ENCODE measurements at places on chromosomes 4 and X. TPM values are rescaled to one million over a fixed set of nuclear protein-coding genes. Genes with fewer than 3 reads are reported as not detected.

NEUROG2 gene
- total RNA-seq, result 7.3 TPM

ANK2 gene
- 1,513 TPM for total RNA-seq

SOX3 gene
- total RNA-seq, result 0.71 TPM

ZNF157 gene
- 2.9 TPM for total RNA-seq

TMPRSS11D gene
- not detected for total RNA-seq

LNX1 gene
- total RNA-seq, result 0.10 TPM

CMC4 gene
- total RNA-seq, result 1.8 TPM

SSX3 gene
- total RNA-seq, result not detected

PDGFC gene
- total RNA-seq, result 0.64 TPM

DNA sequence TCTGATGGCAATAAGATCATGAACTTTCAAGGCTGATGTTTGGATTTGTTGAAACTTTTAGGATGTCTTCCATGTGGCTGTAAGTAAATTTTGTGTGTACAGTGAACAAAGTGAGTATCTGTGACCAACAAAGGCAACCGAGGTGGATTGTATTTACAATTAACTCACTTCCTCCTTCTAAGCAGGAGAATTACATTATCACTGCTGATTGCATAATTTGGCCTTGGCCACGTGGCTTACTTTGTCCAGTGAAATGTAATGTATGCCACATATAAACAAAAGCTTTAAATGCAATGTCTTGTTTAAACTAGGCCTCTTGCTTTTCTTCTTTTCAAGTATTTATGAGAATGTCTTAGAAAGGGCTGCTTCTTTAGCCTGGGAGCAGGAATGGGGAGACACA lies 66.3 kb upstream of the MAD2L1 start:
- no peaks in the 10 kb centered on the region for H3K27me3 ChIP-seq
- H3K4me3 ChIP-seq, result no peak overlapping the region
- no peak overlapping the region for H3K27ac ChIP-seq

DNA sequence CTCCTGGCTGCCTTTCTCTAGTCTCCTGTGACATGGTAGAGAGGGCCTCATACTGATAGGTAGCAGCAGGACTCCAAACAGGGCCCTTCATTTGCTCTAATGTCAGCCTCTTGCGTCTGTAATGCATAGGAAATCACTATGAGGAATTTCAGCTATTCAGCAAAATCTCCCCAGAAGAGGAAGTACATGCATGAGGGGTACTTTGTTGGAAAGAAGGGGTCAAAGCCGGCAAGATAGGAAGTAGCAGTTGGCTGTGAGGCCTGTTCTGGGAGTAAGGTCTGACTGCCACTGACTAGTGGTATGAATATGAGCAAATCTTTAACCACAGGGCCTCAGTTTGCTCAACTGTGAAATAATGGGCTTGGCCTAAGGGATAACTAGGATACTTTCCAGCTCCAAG lies 283.2 kb downstream of the ARHGAP10 start:
- DNase-seq, result no peak
- no peaks in the 10 kb centered on the region for H3K36me3 ChIP-seq
- H3K4me1 ChIP-seq, result no peaks in the 10 kb centered on the region
- peaks cover 1% of the 10 kb centered on the region for H3K27me3 ChIP-seq
- H3K27ac ChIP-seq, result no peak overlapping the region

GRCh38 chrX:74408304-74408703 lies 13.0 kb upstream of the SLC16A2 start:
- no peak for DNase-seq
- H3K27me3 ChIP-seq, result peaks cover 2% of the 10 kb centered on the region
- no peaks in the 10 kb centered on the region for H3K36me3 ChIP-seq
- H3K4me1 ChIP-seq, result no peaks in the 10 kb centered on the region

GRCh38 chr4:68271851-68272357 lies 26.4 kb upstream of the TMPRSS11B start:
- H3K36me3 ChIP-seq, result no peaks in the 10 kb centered on the region
- H3K27me3 ChIP-seq, result peaks cover 2% of the 10 kb centered on the region
- H3K27ac ChIP-seq, result no peak overlapping the region
- no peaks in the 10 kb centered on the region for H3K4me1 ChIP-seq
- no peak for DNase-seq

GRCh38 chrX:53440621-53441517 lies 6.7 kb upstream of the HSD17B10 start:
- peak overlapping the region; percentile 84 for H3K27ac ChIP-seq
- DNase-seq, result peak; percentile 42
- peak overlapping the region; percentile 83 for H3K4me3 ChIP-seq
- H3K4me1 ChIP-seq, result peaks cover 3% of the 10 kb centered on the region

GRCh38 chr4:56699537-56700105 lies 18.5 kb upstream of the HOPX start:
- peaks cover 4% of the 10 kb centered on the region for H3K27me3 ChIP-seq
- peaks cover 35% of the 10 kb centered on the region for H3K4me1 ChIP-seq
- H3K27ac ChIP-seq, result peak overlapping the region; percentile 36

DNA sequence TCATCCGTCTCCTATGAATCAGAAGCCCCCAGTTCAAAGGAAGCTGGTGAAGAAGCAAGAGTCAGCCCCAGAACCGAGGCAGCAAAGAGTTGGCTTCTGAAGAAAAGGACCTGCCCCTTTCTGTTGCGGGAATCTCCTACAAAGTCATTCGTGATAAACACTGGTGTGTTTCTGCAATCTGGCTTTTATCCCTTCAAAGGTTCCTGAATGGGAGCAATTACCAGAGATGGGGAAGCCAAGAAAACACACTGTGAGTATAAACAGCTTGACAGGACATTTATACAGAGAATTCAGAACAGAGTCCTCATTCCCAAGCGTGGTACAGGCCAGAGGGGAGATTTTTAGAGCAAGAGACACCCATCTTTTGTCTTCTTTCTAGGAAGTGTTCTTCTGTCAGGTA lies 226.8 kb upstream of the LNX1 start:
- H3K27ac ChIP-seq, result no peak overlapping the region
- H3K36me3 ChIP-seq, result peaks cover 7% of the 10 kb centered on the region
- peaks cover 2% of the 10 kb centered on the region for H3K4me1 ChIP-seq
- no peak for DNase-seq
- H3K27me3 ChIP-seq, result no peaks in the 10 kb centered on the region

DNA sequence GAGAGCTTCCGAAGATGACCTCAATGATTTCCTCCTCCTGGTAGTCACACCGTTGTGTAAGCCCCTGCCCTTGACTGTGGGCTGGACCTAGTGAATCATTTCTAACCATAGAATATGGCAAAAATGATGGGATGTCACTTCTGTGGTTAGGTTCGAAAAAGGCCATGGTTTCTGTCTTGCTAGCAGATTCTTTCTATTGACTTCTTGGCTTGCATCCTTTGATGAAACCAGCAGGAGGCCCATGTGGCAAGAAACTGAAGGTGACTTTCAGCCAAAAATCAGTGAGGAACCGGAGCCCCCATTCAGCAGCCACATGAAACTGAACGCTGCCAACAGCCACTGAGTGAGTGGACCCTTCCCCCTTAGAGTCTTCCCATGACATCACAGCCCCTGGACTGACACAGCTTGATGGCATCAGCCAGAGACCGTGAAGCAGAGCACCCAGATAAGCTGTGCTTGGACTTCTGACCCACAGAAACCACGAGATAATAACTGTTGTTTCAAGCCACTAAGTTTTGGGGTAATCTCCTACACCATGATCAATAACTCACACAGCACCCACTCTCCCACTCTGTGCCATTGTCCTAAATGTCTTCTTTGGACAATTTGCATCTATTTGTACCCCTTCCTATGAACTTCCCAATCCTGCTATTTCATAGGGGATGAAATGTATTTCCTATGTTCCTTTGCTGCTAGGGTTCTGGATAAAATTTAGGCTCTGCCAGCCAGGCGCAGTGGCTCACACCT lies 148.0 kb upstream of the STX18 start:
- H3K27me3 ChIP-seq, result peaks cover 1% of the 10 kb centered on the region
- no peak overlapping the region for H3K27ac ChIP-seq
- DNase-seq, result no peak
- no peak overlapping the region for H3K4me3 ChIP-seq
- H3K4me1 ChIP-seq, result peaks cover 11% of the 10 kb centered on the region

- H3K27ac ChIP-seq, result peak overlapping the region; percentile 43
- peaks cover 6% of the 10 kb centered on the region for H3K4me1 ChIP-seq
- peak; percentile 22 for DNase-seq
- peaks cover 1% of the 10 kb centered on the region for H3K27me3 ChIP-seq
- H3K36me3 ChIP-seq, result no peaks in the 10 kb centered on the region
- H3K4me3 ChIP-seq, result no peak overlapping the region
Measured at GRCh38 chr4:45442466-45442865, 681.4 kb downstream of the GABRG1 start.

DNA sequence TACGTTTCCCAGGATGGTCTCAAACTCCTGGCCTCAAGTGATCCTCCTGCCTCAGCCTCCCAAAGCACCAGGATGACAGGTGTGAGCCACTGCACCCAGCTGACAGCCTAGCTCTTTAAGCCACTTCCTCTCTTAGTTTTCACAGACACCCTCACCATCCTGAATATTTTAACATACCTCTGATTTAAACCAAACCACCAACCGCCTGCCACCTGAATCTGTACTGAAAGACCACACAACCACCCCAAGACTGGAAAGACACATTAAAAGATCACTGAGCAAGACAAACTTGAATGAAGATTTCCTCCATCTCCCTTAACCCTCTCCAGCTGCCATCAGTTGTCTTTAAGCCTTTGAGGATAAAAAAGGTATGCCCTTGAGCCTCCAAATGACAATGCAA lies 110.6 kb downstream of the SH3KBP1 start:
- H3K27ac ChIP-seq, result no peak overlapping the region
- H3K36me3 ChIP-seq, result no peaks in the 10 kb centered on the region

- H3K4me1 ChIP-seq, result no peaks in the 10 kb centered on the region
- no peak for DNase-seq
- H3K36me3 ChIP-seq, result no peaks in the 10 kb centered on the region
- H3K27me3 ChIP-seq, result no peaks in the 10 kb centered on the region
Measured at GRCh38 chrX:71487814-71488213, 45.1 kb upstream of the OGT start.

DNA sequence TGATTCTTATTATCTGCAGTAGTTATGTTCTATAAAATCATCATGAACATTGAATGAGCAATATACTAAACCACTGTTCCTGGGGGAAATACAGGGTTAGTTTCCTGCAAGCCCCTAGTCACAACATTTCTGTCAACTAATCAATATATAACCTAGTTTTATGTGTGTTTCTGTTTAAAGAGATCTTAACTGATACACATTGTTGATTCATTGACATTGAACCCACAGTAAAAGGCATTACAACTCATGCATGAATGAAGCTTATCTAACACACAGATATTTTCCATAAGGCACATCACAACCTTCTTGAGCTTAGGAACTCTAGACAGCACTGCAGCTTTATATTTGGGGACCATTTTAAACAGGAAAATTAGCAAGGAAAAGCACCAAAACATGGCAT lies 134.2 kb downstream of the CAMK2D start:
- peaks cover 4% of the 10 kb centered on the region for H3K36me3 ChIP-seq
- no peak for DNase-seq
- H3K27me3 ChIP-seq, result peaks cover 3% of the 10 kb centered on the region

DNA sequence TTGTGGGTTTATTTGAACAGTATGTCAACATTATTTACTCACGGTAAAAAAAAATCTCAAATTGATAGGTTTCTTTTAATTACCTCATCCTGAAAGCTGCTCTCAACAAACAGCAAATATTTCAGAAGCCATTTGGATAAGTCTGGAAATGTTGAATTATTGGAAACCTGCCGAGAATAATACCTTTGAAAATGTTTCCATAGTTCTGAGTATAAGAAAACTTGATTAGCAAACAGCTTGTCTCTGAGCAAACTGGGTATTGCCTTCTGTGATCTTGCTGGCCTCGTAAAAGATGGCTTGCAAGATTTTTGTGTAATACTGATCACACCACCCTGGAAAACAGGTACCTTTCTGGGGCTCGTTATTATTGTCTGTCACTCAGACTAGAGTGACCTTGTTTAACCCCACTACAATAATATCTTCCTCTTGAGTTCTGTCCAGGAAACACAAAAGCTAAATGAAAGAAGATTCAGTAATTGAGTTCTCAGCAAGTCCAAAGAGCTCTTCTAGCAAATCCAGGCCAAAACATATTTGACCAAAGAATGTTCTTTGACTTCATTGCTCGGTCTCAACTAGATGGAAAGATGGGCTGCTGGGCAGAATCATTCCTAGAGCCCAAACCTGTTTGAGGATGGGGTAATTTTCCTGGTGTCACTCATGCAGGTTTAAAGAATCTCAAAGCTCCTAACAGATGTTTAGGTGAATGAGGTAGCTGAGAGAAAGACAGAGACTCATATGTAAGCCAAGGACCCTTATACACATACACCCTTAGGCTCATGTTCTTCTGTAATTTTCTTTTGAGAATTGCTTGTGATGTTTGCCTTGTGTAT lies 255.6 kb upstream of the JADE1 start:
- no peaks in the 10 kb centered on the region for H3K36me3 ChIP-seq
- no peaks in the 10 kb centered on the region for H3K27me3 ChIP-seq
- DNase-seq, result no peak
- no peak overlapping the region for H3K27ac ChIP-seq

DNA sequence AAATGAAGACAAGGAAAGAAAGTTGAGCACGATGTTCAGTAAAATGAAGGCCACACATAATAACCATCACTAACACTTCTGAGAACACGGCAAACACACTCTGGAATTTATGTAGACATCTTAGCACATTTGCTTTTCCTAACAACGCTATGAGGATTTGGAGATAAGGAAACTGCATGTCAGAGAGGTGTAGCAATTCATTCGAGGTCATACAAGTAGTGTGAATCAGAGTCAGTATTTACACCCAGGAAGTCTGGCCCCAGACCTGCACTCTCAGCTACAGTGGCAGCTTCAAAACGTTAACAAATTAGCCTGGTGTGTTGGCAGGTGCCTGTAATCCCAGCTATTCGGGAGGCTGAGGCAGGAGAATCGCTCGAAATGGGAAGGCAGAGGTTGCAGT lies 253.4 kb downstream of the PDGFC start:
- H3K27me3 ChIP-seq, result no peaks in the 10 kb centered on the region
- no peaks in the 10 kb centered on the region for H3K4me1 ChIP-seq
- no peak overlapping the region for H3K27ac ChIP-seq
- no peak overlapping the region for H3K4me3 ChIP-seq
- DNase-seq, result no peak

GRCh38 chrX:154649503-154650220 lies 3.7 kb downstream of the CTAG2 start:
- H3K4me3 ChIP-seq, result no peak overlapping the region
- no peaks in the 10 kb centered on the region for H3K27me3 ChIP-seq
- H3K36me3 ChIP-seq, result no peaks in the 10 kb centered on the region
- no peak for DNase-seq

- no peak overlapping the region for H3K4me3 ChIP-seq
- H3K4me1 ChIP-seq, result no peaks in the 10 kb centered on the region
- H3K27me3 ChIP-seq, result no peaks in the 10 kb centered on the region
- H3K36me3 ChIP-seq, result no peaks in the 10 kb centered on the region
Measured at GRCh38 chr4:19819737-19820136, 432.0 kb upstream of the SLIT2 start.

- no peak overlapping the region for H3K27ac ChIP-seq
- H3K36me3 ChIP-seq, result no peaks in the 10 kb centered on the region
- no peaks in the 10 kb centered on the region for H3K4me1 ChIP-seq
- no peak for DNase-seq
- no peak overlapping the region for H3K4me3 ChIP-seq
Measured at GRCh38 chrX:30931920-30932319, 42.9 kb upstream of the TAB3 start.

Measured in glutamatergic neuron (in vitro differentiated cells).